Heart left ventricle (tissue), 16 donors: ENCODE measurements at places on chromosomes 11 and 22.

DNA sequence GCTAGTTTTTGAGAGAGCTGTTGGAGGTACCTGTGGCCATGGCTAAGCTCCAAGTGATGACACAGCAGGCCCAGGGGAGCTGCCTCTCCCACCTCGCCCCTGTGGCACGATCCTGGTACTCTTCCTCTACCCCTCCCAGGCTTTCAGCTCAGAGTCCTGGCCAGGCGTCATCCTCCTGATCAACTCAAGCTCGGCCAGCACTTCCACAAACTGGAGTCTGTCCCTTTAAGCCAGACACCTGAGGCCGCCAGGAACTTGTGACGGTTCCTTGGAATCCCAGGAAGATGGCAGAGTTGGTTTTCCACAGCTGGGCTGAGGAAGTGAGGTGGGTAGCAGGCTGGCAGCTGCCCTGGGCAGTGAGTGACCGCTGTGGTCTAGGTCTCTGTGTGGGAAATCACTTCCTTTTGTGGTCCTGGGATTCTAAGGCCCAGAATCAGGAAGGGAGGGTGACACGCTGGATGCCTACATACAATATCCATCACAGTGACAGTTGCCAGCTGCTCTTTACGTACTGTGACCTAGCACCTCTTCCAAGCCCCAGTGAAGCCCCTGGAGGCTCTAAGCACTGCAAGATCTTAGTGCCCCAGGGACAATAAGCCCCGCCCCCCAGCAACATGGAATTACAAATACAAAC is 3.2 kb upstream of the CST6 start:
- DNase-seq, result no peak

DNA sequence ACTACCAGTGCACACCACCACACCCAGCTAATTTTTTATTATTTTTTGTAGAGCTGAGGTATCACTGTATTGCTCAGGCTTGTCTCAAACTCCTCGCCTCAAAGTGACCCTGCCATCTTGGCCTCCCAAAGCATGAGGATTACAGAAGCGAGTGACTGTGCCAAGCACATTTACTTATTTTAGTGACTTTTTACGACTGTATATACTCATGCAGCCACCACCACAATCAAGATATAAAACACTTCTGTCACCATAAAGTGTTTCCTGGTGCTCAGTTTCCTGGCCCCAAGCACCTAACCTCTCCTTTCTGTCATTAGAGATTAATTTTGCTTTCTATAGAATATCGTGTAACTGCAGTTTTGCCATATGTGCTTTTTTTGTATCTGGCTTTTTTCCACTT is 25.9 kb downstream of the ELP4 start:
- no peak for DNase-seq

- no peak for DNase-seq
These were observed 2.8 kb upstream of the ANO9 start for GRCh38 chr11:444396-445144.

DNA sequence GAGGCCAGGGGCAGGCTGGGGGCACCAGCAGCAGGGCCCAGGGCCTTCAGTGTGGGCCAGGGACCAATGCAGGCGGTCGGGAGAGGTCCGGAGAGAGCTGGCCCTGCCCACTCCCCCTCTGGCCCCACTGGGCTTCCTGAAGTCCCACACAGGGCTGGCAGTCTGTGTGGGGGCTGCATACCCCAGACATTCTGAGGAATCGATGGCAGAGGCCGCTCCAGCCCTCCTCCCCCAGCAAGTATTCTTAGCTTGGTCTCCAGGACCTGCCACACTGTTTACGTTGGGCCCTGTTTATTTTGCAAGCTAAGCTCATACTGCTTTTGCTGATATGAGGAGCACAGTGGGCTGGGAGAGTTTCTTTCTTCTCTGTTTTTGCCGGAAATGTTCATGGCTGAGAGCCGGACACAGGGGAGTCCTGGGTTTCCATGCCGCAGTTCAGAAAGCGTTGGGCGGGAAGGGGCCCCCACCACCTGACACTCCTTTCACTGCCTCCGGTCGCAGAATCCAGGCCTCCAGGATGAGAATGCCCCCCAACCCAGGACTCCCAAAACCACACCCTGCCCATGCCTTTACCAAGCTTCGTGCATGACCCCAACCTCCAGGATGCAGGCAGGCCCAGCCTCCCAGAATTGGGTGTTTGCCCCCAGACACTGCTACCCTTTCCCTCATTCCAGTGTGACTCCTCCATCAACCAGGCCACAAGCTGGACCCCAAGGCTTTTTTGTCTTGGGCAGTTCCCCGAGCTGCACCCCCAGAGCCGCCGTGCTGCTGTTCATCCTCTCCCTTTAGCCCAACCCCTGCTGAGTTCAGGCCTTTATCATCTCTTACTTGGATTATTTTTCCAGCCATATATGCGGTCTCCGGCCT is 81.8 kb upstream of the KCNQ1OT1 start:
- DNase-seq, result peak; percentile 46

GRCh38 chr22:37089434-37089833 is 20.1 kb downstream of the TMPRSS6 start:
- DNase-seq, result no peak

DNA sequence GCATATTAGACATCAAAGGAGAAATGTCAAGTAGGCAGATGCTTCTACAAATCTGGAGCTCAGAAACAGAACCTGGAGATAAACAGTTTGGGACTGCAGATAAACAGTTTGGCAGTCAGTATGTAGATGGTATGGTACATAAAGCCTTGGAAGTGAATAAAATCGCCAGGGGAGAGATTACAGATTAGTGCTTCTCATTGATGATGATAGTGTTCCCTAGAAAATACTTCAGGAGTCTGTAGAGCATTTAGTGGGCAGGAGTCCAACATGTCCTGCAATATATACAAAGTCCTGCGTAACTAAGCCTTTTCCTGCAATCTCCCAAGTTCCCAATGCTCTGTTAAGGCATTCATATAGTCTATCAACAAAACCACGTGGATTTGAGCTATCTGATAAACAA is 35.2 kb downstream of the NARS2 start:
- DNase-seq, result no peak

DNA sequence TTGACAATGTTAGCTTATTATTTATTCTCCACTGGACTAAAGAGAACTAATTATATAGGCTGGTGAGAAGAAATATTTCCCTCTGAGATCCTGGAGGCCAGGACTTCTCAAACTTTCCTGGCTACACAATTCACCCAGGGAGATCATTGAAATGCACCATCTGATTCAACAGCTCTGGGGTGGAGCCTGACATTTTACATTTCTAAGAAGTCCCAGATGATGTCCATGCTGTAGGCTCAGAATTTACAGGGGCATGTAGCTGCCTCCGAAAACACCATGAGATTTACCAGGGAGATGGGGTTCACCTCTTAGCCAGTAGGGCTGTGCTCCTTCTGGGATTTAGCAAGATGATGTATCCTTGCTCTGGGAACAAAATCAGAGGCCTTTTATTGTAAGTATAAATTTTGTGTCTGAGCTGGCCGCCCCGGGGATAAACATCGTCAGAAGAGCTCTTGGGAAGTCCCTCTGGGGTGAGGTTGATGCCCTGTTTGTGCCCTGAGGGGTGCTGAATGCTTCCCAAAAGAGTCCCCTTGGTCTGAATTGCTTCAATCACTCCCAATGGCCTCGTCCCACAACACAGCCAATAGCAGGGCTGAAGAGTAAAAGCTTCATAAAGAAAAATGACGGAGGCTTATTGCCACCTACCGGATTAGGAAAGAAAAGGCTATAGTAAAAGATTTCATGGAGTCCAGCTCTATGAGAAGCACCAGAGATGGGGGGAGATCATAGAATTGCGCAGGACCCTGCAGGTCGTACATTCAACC is 33.4 kb upstream of the API5 start:
- no peak for DNase-seq

DNA sequence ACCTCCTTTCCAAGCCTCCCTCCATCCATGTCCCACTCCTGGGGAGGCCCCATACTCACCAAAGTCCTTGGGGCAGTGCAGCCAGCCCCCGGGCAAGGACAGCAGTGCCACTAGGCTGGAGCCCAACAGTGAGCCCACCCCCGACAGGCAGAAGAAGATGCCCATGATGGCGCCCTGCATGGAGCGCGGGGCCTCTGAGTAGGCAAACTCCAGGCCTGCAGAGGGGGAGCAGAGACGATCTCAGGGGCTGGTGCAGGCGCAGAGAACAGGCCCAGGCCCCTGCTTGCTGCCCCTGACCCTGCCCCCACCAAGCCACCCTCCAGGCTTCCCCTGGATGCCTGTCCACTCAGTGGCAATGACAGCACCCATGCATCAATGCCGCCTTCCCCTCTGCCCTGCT is 13.6 kb downstream of the TMEM132A start:
- DNase-seq, result no peak

DNA sequence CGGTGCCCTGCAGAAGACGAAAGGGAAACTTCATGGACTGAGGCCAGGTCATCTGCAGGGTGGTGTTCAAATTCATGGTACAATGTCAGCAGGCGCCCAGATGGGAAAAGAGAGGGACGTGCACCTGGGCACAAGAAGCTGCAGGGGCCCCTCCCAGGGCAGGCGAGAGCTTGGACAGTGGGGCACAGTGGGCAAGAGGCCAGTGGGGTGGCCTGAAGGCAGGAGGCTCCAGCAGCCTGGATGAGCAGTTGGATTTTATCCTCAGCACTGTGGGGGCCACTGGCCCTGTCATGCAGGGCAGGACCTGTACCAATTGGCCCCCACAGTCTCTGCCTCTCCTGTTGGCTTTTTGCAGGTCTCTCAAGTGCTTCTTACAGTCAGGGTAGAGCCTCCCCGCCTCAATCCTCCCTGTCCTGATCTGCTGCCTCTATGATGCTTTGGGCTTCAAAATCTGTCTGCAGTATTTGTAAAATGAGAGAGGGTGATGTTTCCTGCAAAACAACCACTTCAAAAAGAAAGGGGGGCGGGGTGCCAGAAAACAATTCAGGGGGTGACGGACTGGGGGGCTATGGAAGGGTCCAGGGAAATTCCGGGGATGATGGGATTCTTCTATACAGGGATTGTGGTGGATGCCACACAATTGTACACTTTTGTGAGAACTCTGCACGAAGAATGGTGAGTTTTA is 1.7 kb upstream of the BID start:
- peak; percentile 35 for DNase-seq

DNA sequence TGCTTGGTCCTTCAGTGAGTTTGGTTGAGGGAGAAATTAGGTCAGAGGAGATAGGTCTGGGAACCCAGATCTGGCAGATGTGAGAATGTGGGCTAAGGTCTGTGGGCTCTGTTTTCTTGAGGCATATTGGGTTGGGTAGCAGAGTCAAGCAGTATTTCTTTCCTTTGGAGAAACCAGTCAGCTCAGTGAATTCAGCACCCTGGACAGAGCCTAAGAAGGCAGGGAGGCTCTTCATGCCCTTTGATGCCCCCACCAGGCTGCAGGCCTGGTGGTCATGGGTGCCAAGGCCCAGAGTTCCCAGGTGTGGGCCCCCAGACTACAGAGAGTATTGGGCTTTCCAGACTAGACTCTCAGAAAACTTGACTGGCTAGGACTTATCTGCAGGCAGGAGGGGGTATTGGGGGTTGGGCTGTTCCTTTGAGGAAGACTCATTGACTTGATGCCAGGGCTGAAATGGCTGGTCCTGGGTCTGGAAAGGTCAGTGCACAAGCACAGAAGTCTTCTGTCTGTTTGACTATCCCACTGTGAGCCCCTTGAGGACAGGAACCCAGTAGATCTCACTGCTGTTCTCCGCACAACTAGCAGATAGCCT is 45.3 kb upstream of the NECTIN1 start:
- no peak for DNase-seq

DNA sequence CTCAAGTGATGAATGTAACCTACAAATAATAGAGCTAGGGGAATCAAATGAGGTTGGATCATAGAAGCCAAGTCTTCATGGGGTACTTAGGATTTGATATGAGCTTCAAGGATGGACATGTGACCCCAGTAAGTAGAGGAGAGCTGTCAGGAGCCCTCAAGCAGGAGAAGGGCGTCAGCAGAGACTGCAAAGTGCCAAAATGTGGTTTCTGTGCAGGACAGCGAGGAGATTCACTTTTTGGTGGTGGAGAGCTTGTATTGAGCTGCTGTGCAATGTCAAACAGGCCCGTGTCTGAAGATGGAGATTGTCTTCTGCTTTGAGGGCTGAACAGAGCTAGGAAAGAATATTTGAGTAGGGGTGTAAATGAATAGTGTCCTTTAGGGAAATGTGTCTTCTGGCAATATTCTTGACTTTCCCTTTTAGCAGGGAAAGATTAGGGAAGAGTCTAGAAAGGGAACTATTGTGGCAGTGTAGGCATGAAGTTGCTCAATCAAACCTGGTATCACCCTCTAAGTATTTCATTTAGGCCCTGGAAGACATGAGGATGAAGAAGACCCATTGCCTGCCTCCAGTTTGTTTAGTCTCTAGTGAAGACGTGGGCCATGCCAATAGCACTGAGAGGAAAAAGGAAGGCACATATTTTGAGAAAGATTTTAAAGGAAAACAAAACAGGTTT is 31.2 kb upstream of the SORL1-AS1 start:
- no peak for DNase-seq

DNA sequence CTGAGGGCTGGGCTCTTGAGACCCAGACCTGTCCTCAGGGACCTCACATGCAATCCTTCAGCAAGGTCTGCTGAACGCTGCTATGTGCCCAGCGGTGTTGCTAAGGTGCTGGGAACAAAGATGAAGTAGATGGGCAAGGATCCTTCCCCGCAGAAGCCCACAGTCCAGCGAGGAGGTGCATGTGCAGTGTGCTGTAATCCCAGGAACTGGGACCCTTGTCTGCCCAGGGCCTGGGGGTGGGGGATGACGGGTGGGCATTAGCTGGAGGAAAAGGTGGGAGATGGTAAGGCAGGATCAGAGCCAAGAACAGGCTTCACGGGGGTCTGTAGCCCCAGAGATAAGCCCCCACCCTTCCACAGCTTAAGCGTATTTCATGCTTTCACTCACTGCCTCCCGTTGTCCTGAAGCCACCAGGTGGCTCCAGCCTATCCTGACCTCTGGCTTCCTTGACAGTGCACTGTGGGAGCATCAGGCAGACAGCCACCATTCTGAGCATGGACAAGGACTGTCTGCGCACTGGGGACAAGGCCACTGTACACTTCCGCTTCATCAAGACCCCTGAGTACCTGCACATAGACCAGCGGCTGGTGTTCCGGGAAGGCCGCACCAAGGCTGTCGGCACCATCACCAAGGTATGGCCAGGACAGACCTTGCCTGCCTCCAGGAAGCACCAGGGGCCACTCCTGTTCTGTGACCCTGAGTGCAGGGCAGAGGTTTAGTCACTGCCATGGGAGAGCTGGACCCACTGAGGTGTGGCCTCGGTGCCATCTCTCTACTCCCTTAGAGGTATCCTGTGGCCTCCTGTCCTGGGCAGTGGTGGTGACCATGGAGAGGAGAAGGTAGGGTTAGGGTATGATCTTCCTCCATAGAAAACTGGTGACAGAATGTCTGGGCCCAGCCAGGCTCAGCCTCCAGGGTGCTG is 22.0 kb downstream of the GTPBP1 start:
- DNase-seq, result no peak
